Stomach (tissue), 19 donors: ENCODE measurements at places on chromosomes 5 and 9. TPM values are rescaled to one million over a fixed set of nuclear protein-coding genes. Genes with fewer than 3 reads are reported as not detected.

DNA sequence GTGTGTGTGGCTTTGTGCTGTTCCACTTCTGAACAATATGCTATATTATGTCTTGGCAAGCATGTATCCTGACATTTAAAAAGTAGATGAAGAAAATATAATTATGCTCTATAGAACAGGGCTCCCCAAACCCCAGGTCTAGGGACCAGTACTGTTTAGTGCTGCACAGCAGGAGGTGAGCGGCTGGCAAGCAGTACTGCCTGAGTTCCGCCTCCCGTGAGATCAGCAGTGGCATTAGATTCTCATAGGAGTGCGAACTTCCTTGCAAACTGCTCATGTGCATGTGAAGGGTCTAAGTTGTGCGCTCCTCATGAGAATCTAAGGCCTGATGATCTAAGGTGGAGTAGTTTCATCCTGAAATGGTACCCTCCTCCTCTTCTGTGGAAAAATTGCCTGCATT lies 979.1 kb upstream of the CTNND2 start:
- no peak for DNase-seq

DNA sequence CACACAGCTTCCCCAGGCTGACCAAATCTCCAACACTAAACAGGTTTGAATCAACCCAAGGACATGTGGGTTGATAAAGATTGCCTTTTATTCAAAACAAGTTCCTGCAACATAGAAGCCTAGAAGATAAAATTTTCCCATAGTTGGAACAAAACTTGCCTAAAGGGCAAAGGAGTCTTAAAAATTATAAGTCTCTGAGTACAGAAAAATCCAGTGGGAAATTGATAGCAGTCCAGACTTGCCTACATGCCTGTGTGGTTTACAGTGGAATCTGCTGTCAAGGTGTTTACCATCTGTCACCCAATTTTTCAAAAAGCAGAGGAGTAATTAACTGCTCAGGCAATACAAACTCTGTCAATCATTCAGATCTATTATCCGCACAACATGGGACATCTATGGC lies 168.2 kb downstream of the PPP2R2B start:
- no peak for DNase-seq

- peak; percentile 60 for DNase-seq
These were observed 98.0 kb downstream of the SLC25A46 start for GRCh38 chr5:110836851-110837250.

DNA sequence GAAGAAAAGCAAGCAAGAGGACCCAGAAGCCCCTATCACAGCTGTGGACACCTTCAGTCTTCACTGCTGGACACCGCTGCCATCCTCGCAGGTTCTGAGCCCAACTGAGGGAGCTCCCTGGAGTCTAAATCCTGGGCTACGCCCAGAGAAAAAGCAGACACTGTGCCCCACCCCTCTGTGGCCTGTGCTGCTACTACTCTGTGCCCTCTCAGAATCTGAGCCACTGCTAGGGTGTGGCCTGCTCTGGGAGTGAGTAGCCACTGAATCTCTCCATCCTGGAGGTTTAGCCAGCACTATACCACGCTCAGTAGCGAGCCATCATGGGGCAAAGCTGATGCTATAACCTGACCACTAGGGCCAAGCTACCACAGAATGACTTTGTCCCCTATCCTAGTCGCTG lies 338.2 kb downstream of the NPR3 start:
- DNase-seq, result no peak

DNA sequence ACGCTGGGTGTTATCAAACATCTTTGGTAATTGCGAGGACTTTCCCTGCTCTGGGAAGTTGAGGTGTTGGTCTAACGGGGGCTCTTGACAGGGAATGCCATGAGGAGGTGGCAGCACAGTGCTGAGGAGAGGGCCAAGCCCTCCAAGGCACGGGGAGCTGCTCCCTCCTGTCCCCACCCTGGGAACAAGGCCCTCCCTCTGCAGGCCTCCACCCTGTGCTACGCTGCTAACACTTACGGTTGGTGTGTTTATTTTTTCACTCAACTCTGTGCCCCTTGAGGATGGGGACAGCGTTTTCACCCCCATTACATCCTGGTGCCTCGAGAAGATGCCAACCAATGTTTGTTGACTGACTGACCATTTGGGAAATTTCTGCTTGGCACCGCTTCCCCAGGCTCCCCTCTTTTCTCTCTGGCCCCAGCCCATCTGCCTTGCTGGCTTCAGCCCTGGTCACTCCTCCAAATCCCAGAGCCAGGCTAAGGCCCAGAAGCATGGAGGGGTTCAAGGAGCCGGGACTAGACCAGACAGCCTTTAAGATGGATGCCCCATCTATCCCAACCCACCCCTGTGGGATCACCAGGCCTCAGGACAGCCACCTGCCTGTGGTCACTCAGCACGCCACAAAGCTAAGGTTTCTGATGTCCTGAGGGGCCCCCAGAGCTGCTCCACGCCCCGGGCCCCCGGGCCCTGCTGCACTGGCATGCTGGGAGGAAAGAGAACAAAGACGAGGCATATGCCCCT lies 125.7 kb downstream of the BARX1 start:
- no peak for DNase-seq

- no peak for DNase-seq
These were observed 183.4 kb downstream of the DMRT2 start for GRCh38 chr9:1233568-1233967.

DNA sequence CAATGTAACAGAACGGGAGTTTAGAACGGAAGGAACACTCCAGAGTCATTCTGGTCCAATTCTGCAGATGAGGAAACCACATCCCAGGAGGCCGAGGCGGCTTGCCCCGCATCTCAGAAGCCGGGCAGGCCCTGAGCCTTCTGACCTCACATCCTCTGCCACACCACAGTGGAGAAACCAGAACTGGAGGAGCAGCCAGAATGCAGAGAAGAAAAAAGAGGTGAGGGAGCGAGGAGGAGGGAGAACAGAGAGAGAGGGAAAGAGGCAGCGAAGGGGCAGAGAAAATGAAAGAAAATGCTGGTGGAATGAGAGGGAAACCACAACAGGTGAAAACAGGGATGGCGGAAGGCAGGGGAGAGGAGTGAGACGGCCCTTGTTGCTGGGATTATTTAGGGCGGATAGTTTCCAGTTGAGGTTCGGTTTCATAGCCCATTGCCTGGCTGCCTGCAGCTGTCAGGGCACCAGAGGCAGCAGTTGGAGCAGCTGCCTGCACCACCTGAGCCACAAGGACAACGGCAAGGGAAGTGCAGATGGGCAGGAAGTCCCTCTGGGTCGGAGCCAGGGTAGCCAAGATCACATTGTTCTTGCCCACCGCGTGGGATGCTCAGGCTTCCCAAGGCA lies at the start of gene HMHB1:
HMHB1 (plus strand) TSS at position 77 of the 621 bp plus-strand sequence.
- DNase-seq, result no peak

- peak; percentile 43 for DNase-seq
These were observed 282.1 kb downstream of the NFIB start for GRCh38 chr9:14031810-14032209.

DNA sequence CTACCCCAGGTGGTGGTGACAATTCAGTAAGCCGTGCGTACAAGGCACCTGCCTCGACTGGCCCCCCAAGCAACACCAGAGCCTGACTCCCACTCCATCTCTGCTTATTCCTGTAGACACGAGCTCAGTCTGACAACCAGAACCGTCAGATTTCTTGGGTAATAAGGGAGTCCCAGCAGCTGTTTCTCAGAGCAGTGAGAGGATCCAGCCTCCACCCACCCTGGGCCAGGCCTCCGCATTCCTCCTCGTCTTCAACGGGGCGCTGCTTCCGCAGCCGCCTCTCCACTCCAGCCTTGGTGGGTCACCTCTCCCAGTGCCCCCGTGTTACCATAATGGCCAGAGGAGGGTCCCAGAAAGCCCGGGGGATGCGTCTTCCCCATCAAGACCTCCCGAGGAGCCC lies 27.7 kb upstream of the GFPT2 start:
- peak; percentile 45 for DNase-seq

DNA sequence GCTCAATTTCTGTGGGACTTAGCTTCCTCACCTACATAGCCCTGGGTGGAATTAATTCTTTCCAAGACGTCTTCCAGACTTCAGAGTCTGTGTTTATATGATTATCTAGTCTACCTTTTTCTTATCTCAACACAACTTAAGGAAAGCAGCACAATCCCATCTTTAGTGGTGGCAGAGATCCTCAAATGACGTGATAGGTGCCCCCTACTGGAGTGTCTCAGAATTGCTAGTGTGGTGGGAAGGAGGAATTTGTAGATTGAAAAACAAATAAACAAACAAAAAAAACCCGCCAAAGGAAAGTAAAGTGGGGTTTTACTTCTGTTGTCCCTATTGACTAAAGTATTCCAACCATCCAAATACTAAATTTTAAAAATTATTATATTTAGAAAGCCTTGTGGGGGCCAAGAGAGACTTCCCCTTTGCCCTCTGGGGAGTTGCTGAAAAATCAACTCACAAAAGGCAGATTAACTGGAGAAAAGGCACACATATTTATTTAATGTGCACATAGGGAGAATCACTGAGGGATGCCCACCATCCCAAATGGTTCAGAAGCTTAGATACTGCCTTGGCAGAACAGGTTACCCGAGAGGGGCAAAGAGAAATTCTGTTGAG lies 283.3 kb downstream of the TMEM167A start:
- DNase-seq, result peak; percentile 29

DNA sequence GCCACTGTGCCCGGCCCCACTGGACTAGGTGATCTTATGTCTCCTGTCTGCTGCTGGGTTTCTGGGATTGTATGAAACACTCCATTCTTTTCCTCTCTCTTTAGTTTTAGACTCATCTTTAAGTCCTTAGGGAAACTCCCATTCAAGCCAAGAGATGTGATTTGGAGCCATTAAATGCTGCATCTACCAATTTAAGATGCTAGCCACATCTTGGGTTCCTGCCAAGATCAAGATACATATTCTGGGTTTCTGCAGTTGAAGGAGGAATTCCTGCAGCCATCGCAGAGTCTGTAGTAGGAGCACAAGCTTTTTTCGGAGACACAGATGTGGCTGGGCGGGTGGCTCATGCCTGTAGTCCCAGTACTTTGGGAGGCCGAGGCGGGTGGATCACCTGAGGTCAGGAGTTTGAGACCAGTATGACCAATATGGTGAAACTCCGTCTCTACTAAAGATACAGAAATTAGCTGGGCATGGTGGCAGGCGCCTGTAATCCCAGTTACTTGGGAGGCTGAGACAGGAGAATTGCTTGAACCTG lies 23.2 kb downstream of the STXBP1 start:
- DNase-seq, result no peak

DNA sequence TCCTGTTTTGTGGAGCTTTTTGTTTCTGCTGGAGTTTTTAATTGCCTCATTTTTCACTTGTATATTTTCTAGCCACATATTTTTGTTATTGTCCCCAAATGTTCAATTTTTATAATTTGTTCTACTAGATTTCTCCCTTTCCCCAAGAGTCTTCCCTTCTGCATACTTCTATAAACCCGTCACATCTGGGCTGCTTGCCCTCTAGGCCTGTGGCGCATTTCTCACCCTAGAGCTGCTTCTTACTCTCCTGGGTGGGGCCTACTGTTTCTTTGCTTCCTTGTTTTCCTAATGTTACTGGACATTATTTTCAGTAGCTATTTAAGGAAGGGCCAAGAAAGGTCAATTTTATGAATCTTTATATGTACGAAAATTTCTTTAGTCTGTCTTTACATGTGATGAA lies 51.5 kb downstream of the NXNL2 start:
- DNase-seq, result no peak

DNA sequence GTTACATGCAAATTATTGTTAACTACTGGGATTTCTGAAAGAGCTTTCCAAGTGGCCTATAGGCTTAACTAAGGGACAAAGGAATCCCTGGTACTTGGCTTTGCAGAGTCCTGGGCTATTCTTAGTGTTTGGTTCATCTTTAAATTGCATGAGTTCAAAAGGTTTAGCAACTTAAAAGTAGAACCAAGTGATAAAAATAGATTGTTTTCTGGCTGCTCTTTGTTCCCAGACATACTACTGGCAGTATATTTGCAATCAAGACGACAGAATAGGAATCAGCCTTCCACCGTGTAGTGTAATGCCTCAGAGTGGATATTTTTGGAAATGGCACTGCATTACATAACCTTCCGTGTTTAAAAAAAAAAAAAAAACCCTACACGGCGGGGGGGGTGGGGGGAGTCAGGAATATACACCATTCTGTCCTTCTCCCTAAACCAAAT lies 1.0 kb downstream of the NREP start:
- DNase-seq, result peak; percentile 81

DNA sequence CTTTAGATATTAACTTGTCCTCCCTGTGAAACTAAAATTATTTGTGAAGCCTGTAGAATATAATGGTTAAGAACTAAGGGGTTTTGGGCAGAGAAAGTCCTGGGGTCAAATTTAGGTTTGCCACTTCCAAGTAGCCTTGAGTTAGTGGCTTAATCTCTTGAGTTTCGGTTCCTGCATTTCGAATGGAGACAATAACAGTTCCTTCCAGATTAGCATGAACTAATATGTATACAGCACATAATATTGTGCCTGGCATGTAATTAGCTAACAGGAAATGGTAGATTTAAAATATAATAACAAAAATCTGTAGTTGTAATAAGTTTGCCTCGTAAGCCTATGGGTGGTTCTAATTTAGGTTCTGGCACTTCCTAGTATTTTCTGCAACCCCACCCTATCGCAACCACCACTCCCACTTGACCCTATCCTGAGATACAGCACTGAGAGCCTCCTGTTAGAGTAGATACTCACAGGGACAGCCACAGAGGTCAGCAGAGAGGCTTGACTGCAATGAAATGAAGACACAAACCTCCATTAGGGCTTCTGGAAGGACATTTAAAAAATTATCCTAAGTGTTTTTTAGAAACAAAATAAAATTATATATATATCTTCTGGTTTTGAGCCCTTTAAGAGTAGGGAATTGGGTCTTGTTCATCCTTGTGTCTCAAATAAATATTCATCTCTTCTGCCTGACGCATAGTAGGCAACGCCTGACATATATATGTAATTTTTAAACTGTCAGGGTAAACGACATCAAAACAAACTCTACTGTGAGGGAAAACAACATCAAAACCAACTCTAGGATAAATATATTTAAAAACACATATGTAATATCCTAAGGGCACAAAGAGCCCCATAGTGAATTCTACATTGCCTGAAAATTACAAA lies 8.5 kb downstream of the SPINK9 start:
- DNase-seq, result no peak

GRCh38 chr5:156479849-156480248 lies 152.9 kb downstream of the SGCD start:
- no peak for DNase-seq

GRCh38 chr5:91133183-91133582 lies 249.9 kb downstream of the ARRDC3 start:
- no peak for DNase-seq

GRCh38 chr5:3925935-3926334 lies 330.3 kb downstream of the IRX1 start:
- no peak for DNase-seq

Gene NAIF1
- total RNA-seq, result 6.7 TPM

Gene HARS1
- total RNA-seq, result 52.7 TPM

Gene GDF9
- total RNA-seq, result not detected

Gene TMOD1
- total RNA-seq, result 32.7 TPM

Gene PCDHA5
- not detected for total RNA-seq

Gene GFPT2
- total RNA-seq, result 19.8 TPM

Gene PLAC8L1
- not detected for total RNA-seq

Gene PNPLA7
- total RNA-seq, result 51.3 TPM

Gene CCDC192
- not detected for total RNA-seq

Gene NOXA1
- total RNA-seq, result 43.2 TPM

Gene EPB41L4A
- total RNA-seq, result 77.6 TPM

Gene ADGRD2
- total RNA-seq, result not detected

Gene LMX1B
- total RNA-seq, result not detected
